ENCODE measurements at places on chromosomes 3 and 15. TPM values are rescaled to one million over a fixed set of nuclear protein-coding genes. Genes with fewer than 3 reads are reported as not detected.

Gene SYNM
- total RNA-seq = 2.2 TPM

Gene ASB14
- total RNA-seq = not detected

Gene CORO2B
- 27.6 TPM for total RNA-seq

Gene FSIP1
- total RNA-seq = 0.98 TPM

Gene FGF12
- total RNA-seq = under 0.01 TPM

Gene LMAN1L
- not detected for total RNA-seq

Gene CXCR6
- not detected for total RNA-seq

Gene PTH1R
- 1.1 TPM for total RNA-seq

Gene TMEM207
- total RNA-seq = not detected

Gene GCSAM
- not detected for total RNA-seq

Measured in subcutaneous preadipocyte (primary cell).